ENCODE measurements at places on chromosomes 1 and 21.

DNA sequence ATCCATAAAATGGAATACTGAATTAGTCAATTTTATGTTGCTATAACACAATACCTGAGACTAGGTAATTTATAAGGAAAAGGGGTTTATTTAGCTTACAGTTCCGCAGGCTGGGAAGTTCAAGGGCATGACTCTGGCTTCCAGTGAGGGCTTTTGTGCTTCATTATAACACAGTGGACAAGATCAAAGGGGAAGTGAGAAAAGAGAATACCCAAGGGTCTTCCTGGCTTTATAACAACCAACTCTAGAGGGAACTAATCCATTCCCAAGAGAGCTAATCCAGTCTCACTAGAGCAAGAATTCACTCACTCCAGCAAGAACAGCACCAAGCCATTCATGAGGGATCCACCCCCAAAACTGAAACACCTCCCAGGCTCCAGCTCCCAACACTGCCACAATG lies 3.1 kb downstream of the KIFAP3 start:
- DNase-seq = no peak

GRCh38 chr1:29639156-29639736 lies 402.9 kb downstream of the PTPRU start:
- DNase-seq = no peak

DNA sequence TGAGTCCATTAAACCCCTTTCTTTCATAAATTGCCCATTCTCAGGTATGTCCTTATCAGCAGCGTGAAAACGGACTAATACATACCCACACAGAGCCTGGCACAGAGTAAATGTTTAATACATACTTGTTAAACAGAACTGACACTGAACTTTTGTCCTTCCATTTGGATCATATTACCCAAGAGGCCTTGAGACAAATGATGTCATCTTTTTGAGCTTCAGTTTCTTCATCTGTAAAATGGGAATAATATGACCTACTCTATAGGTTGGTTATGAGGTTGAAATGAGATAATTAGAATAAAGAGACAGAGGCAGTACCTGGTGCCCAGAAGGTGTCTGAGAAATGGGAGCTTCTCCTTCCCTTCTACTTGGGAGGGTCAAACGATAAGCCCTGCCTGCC lies 13.8 kb downstream of the CYB5RL start:
- no peak for DNase-seq

GRCh38 chr1:112715264-112716053 lies at the start of gene PPM1J:
TSS of gene PPM1J (minus strand) at chr1:112715332. CDS start at chr1:112715301, 31 bp downstream.
- peak; percentile 93 for DNase-seq

DNA sequence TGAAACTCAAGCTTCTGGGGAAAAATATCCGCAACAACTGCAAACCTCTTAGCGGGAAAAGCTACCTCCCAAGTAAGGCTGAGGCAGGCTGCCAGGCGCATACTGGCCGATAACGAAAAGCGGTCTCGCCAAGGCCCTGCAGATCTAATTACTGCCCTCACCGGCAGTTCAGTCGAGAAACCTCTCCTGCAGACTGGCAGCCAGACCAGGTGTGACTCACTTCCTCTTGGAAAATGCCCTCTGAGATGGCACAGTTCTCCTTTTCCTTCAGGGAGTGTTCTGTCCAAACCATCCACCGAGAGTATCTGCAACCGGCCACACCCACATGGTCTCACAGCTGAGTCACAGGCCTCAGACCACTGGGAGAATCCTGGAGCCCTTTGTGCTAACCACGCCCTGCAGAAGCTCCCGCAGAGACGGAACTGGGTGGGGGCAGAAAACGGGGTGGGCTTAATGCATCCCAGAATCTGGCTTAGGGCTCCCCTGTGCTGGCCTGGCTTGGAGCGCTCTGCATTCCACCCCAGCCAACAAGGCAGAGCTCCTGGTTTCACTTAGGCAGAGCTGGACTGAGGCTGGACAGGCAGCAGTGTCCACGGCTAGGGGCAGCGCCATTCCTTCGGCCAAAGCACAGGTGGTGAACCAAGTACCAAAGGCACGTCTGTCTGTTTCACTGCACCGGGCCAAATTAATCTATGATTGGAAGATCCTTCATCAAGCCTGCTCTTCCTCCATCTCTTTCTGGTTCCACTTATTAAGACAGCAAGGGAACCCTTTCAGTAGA lies 1.2 kb downstream of the S100A10 start:
- DNase-seq = no peak
